ENCODE measurements at places on chromosomes 5 and 9.

- DNase-seq = no peak
Observed at GRCh38 chr5:168468836-168469235, 17.4 kb upstream of the RARS1 start.

- no peak for DNase-seq
Observed at GRCh38 chr5:62260513-62260912, 45.5 kb upstream of the KIF2A start.

- no peak for DNase-seq
Observed at GRCh38 chr9:107281922-107282667, 984 bp upstream of the RAD23B start.

DNA sequence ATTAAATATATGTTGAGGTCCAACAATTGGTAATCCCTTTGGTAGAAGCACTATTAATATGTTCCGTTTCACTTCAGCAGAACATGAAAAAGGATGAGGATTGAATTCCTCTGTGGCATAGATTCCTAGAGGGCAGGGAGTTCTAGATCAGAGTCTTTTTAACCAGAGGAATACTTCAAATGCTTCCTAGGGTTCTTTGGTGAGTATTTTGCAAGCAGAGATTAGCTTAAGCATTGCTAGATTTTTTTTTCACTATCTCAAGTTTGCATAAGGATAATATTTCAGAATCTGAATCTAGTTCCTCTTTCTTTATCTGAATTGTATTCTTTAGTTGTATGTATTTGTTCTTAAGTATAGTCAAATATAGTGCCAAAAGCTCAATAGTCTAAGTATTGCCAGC lies 116.6 kb upstream of the ADAMTSL1 start:
- DNase-seq = no peak

- no peak for DNase-seq
Observed at GRCh38 chr9:136937186-136938001, 7.1 kb downstream of the FBXW5 start.

Data from NCI-H187 treated with DMSO at 0.1 percent for 48 hours (cell line).